SK-MEL-5 (cell line): ENCODE measurements at places on chromosomes 13 and 19. TPM values are rescaled to one million over a fixed set of nuclear protein-coding genes. Genes with fewer than 3 reads are reported as not detected.

DNA sequence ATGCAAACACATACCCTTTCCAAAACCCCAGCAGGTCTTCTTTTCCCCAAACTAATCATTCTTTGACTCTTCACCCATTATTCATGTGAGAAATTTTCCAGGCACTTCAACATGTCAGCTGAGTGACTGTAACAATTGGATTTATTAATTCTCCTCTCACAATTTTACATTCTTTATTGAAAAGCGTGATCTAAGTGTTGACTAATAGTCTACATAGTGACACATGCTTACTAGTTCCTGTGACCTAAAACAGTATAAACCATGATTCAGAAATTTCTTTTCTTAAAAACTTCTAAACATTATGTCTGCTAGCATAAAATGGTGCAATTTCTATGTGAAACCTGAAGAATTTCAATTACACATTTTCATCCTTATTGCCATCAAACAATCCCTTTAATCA is 532.3 kb downstream of the GPC5 start:
- DNase-seq: no peak

GRCh38 chr19:30888937-30889336 is 460.3 kb downstream of the TSHZ3 start:
- DNase-seq: no peak

- no peak for DNase-seq
These were observed 297.9 kb downstream of the DCT start for GRCh38 chr13:94181461-94182107.

FUT2 gene
- not detected in 2 replicates for total RNA-seq

GARIN5A gene
- total RNA-seq: 0.27 and 0.29 TPM in 2 replicates
